NCI-H460 (cell line): ENCODE measurements at places on chromosomes 2 and 18. TPM values are rescaled to one million over a fixed set of nuclear protein-coding genes. Genes with fewer than 3 reads are reported as not detected.

The CHAC2 gene
- total RNA-seq = 26.1 and 31.3 TPM in 2 replicates

The ITGA6 gene
- 180 and 184 TPM in 2 replicates for total RNA-seq

The CTIF gene
- 47.2 and 57.0 TPM in 2 replicates for total RNA-seq

The RGPD4 gene
- total RNA-seq = 0.07 TPM in 1 of 2 replicates, not detected in the other

The ANO7 gene
- 1.2 and 1.9 TPM in 2 replicates for total RNA-seq

The TBR1 gene
- 0.05 TPM in 1 of 2 replicates, not detected in the other for total RNA-seq

The CDH7 gene
- 16.6 and 17.6 TPM in 2 replicates for total RNA-seq

The SCTR gene
- not detected in 2 replicates for total RNA-seq

The RBMS1 gene
- total RNA-seq = 41.1 and 45.9 TPM in 2 replicates

The SKOR2 gene
- not detected in 2 replicates for total RNA-seq

The GREB1L gene
- total RNA-seq = 1.9 and 2.1 TPM in 2 replicates

The TXNDC2 gene
- total RNA-seq = 0.10 and 0.17 TPM in 2 replicates

The MLPH gene
- total RNA-seq = 81.6 and 107 TPM in 2 replicates

The EVX2 gene
- not detected in 2 replicates for total RNA-seq

The SLC5A7 gene
- not detected in 2 replicates for total RNA-seq

The DNAJC5G gene
- not detected in 2 replicates for total RNA-seq

The ANKRD30B gene
- not detected in 2 replicates for total RNA-seq

The EPG5 gene
- total RNA-seq = 9.0 and 11.0 TPM in 2 replicates

The ACOXL gene
- total RNA-seq = not detected in 2 replicates

The KDM3A gene
- total RNA-seq = 20.1 and 22.3 TPM in 2 replicates

The ATP6V1B1 gene
- total RNA-seq = 2.3 and 3.7 TPM in 2 replicates

The SERPINB2 gene
- total RNA-seq = 100 and 108 TPM in 2 replicates

The C1QL2 gene
- not detected in 2 replicates for total RNA-seq

The NPPC gene
- total RNA-seq = not detected in 2 replicates

The BCL11A gene
- 0.84 and 2.1 TPM in 2 replicates for total RNA-seq

The CYBRD1 gene
- total RNA-seq = 58.1 and 62.2 TPM in 2 replicates

The WDCP gene
- 9.2 and 9.8 TPM in 2 replicates for total RNA-seq

The GPR45 gene
- not detected in 2 replicates for total RNA-seq

The KLHL41 gene
- total RNA-seq = not detected in 2 replicates
